Heart left ventricle (tissue), 16 donors: ENCODE measurements at places on chromosomes 5 and 9. TPM values are rescaled to one million over a fixed set of nuclear protein-coding genes. Genes with fewer than 3 reads are reported as not detected.

PCDHA6 gene
- 0.34 TPM for total RNA-seq

- DNase-seq = no peak
These were observed 22.5 kb downstream of the ROPN1L start for GRCh38 chr5:10464173-10464572.

DNA sequence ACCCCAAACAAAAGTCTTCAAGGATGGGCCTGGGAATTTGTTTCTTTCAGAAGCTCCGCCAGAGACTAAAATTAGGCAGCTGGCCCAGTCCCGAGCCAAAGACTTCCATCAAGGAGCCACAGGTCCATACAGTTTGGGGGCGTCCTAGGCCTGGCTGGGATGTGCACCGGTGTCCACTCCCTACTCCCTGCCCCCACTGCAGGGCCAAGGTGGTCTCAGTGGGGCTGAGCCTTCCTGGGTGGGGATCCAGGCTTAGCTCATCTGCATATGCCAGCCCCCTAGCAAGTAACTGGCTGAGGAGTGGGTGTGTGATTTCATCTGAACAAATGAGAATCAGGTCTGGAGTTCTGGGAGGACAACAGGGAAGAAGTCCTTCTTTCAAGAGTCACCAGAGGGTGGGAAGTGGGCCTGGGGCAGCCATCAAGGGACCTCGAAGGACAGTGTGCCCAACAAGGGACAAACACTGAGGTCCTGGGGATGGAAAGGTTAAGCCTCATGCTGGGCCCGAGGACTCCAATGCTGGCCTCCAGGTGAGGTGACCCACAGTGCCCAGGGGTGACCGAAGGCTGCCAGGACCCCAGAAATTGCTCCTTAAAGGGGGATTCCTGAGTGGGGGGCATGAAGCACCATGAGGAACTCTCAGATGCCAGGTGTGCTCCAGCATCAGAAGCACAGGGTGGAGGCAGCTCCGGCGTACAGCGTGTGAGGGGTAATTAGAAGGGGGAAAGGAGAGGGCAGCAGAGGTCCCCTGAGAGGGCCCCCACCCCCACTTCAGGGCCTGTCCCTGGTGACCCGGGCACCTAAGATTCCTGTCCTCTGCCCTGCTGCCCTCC is 91.3 kb downstream of the ZNF354C start:
- peak; percentile 19 for DNase-seq

DNA sequence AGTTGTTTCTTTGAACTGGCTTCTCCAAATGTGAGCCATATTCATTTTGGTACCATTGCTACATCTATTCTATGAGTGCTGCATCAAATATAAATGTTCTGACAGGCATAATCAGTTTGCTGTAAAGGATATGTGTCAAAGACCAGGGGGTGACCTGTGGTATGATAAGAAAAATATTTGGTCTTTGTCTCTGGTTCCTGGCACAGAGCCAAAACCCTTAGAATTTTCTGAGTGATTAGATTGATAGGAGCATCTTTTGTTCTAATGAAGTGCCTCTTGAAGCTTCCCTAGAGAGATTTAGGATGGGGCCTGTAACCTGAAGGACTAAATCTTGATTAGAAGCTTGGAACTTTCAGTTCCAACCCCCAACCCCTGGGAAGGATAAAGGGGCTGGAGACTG is 256.3 kb downstream of the NNT start:
- DNase-seq = no peak

GRCh38 chr5:130158036-130158435 is 253.8 kb downstream of the CHSY3 start:
- no peak for DNase-seq

DNA sequence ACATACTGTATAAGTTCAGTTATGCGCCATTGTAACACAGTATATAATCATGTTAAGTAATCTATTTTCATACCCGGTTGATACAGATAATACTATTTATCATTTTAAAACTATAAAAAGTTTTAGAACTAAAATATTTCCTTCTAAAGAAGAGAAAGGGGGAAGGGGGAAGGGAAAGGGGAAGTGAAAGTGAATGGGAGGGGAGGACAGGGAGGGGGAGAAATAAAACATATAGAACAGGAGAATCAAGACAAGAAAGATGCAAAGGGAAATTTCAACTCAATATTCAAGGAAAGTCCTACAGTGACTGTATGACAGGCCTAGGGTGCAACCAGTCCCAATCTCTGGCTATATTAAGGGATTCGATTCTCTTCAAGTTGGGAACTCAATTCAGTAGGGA is 1278.8 kb downstream of the MAT2B start:
- DNase-seq = no peak

- DNase-seq = no peak
These were observed 591.8 kb upstream of the ADAMTS16 start for GRCh38 chr5:4548341-4548740.

COL23A1 gene
- total RNA-seq = 33.0 TPM

GRCh38 chr5:97955450-97955849 is 772.4 kb upstream of the RIOK2 start:
- no peak for DNase-seq

DNA sequence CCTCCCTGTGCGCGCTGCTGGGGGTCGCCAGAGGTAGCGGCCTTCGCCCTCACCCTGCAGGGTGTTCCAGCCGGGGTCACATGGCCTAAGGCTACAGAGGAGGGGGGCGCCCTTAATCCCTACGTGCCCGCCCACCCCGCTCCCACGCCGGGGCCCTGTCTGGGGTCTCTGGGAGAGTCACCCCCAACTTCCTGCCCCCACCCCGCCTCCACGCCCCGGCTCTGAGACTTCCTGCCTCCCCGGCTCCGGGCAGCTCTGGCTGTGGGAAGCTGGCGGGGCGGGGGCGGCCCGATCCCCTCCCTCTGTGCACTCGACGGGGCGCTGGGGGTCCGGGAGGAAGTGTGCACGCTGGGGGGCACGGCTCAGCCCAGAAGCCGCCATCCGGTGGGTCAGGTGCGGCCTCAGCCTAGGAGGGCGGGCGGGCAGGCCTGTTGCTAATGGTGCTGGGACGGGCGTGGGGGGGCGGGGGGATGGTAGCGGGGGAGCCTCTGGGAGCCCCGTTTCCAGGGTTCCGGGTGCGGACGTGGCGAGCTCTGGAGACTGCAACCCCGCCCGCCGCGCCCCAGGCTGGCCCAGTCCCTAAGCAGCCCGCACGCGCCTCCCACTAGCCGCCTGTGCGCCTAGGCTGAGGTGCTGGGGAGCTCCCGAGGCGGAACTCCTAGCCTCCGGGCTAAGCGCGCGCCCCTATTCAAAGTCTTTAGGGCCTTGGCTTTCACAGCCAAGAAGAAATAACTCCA is 61.6 kb downstream of the CXXC5 start:
- peak; percentile 58 for DNase-seq

GRCh38 chr9:91533382-91533781 is 109.8 kb upstream of the NFIL3 start:
- DNase-seq = no peak

CCL19 gene
- not detected for total RNA-seq

IFNA21 gene
- not detected for total RNA-seq

DNA sequence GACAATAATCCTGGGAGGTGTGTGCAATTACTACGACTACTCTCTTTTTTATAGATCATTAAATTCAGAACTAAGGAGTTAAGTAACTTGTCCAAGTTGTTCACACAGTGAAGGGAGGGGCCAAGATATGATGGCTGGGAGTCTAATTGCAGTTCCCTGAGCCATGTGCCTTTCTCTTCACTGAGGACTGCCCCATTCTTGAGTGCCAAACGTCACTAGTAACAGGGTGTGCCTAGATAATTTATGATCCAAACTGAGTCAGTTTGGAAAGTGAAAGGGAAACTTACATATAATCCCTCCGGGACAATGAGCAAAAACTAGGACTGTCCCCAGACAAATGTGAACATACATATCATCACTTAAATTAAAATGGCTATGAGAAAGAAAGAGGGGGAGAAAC is 20.2 kb downstream of the IL7R start:
- no peak for DNase-seq

DNA sequence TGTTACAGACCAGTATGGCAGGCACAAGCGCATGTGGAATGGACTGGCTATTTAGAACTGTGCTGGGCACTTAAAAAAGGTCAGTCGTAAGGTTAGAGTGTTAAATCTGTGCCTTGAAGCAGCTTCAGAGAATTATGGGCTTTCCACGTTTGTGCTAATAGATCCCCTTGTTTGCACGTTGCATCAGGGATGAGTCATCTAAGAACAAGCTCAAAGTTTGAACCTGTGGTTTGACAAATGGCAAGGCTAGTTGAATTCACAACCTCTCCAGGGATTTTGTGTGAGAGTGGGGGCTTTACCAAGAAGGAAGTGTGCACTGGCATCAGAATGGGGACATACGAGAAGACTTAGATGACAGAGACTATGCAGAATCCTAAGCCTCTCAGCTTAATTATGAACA is 249.6 kb downstream of the IRX1 start:
- DNase-seq = no peak
